ENCODE measurements at places on chromosomes 7 and 10. TPM values are rescaled to one million over a fixed set of nuclear protein-coding genes. Genes with fewer than 3 reads are reported as not detected.

The ITGB8 gene
- 9.5 TPM for total RNA-seq

- no peak for DNase-seq
Measured at GRCh38 chr7:158362912-158363905, 224.4 kb downstream of the PTPRN2 start.

GRCh38 chr7:95581467-95581866 lies 14.8 kb downstream of the PDK4 start:
- no peak for DNase-seq

DNA sequence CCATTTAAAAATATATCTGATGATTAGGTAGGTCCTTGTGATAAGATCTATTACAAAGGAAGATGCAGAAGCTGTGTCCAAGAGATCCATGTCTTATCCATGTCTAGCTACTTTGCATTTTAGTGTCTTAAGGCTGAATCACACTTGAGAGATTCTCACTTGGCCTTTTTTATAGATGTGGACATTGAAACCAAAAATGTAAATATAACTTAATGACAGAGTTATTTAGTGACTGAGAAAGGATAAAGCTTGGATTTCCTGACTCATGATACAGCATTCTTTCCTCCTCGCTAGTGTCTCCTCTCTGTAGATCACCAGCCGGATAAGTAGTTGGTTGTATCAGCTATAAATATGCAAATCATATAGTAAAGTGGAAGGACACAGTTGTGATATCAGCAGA lies 23.3 kb downstream of the INHBA start:
- no peak for DNase-seq

DNA sequence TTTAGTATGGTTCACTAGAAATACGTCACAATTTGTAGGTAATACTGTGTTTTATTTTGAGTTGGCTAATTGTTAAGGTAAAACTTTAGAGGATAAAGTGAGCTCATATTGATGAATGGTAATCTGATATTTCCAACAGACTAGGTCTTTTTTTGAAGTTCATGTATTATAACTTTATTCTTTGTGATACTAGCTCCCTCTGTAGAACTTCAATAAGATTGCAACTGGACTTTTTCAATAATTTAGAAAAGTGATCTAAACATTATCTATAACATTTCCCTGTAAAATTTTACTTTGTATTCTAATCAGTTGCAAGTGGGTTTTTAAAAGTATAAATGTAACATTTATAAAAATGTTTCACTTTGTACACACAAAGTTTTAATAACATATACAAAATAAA lies 83.5 kb downstream of the ADK start:
- DNase-seq: no peak

DNA sequence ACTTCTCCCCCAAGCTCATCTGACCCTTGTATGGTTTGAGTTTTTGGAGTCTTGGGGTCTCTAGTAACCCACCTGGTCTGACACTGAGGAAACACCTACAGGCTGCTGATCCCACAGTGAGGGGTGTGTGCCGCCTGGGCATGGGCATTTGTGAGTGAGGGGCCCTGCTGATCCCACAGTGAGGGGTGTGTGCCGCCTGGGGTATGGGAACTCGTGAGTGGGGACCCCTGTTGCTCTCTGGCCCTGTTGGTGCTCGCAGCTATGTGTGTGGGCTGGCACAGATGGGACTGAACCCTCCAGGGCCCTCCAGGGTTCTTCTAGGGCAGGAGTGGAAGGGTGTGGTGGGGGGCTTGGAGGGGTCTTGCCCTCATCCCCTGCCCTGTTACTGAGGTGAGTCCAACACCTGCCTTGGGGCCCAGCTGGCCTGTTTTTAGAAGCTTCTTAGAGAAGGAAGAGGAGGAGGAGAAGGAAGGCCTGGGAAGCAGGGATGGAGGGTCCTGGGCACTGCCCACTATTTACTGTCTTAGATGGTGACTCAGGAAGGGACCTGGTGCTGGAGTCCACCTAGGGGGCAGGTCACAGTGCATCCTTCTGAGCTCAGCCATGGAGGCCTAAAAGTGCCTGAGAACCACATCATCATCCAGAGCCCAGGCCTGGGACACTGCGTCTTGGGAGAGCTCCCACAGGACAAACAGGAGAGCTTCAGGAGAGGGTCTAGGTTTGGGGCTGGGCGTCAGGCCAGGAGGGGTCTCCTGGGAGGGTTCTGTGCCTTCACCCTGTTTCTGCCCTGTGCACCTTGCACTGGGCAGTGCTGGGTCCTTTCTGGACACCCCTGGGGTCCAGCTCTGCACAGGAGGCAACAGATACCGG lies 36.2 kb upstream of the ZNF716 start:
- DNase-seq: no peak

- DNase-seq: no peak
Measured at GRCh38 chr7:140526214-140526613, 46.9 kb upstream of the MKRN1 start.

Data from thoracic aorta (tissue), 2 donors.